ENCODE measurements at places on chromosomes 3 and 15.

GRCh38 chr3:189849262-189849661 is 218.1 kb downstream of the TP63 start:
- no peak for DNase-seq

GRCh38 chr15:47182818-47183217 is 534.5 kb upstream of the SEMA6D start:
- DNase-seq = no peak

GRCh38 chr15:90201130-90201943 is at the start of gene SEMA4B:
Gene SEMA4B (plus strand): TSS chr15:90201330. CDS start chr15:90201579, 249 bp downstream.
- DNase-seq = peak; percentile 59

DNA sequence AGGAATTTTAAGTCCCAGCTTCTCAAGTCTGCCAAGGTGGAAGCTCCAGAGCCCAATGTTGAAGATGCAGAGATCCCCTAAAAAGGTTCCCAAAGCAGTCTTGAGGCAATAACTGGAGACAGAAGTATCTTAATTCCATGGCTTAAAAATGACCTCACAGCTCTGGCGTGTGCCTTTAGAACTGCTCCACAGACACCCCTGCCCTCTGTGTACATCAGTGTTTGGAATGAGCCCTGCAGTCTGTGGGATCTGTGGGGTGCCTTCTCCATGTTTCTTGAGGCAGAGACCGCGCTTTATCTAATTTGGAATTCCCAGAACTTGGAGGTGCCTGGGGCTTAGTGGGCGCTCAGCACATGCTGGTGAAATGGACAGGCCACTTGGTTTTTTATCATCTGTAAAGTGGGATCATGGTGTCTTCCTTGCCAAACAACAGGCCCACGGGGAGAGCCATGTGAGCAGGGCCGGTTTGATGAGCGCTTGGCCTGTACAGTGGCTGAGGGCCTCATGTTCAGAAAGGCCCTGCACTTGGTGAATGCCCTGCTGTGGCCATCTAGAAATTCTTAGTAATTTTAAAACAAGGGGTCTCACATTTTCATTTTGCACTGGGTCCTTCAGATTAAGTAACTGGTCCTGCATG is 7.1 kb downstream of the ITGA11 start:
- no peak for DNase-seq

- no peak for DNase-seq
These were observed 160.1 kb upstream of the BHLHE40 start for GRCh38 chr3:4818986-4819693.

- DNase-seq = no peak
These were observed 5.5 kb downstream of the RNU5B-1 start for GRCh38 chr15:65309882-65310418.

- no peak for DNase-seq
These were observed 62.9 kb downstream of the GPR176 start for GRCh38 chr15:39857132-39857531.

GRCh38 chr15:101429191-101429590 is 60.3 kb downstream of the PCSK6 start:
- no peak for DNase-seq
